ENCODE measurements at places on chromosomes 7 and 10. TPM values are rescaled to one million over a fixed set of nuclear protein-coding genes. Genes with fewer than 3 reads are reported as not detected.

Gene FFAR4
- 3.0 TPM for total RNA-seq

Gene AIFM2
- 32.8 TPM for total RNA-seq

Gene BICC1
- total RNA-seq = 14.8 TPM

Gene NODAL
- not detected for total RNA-seq

DNA sequence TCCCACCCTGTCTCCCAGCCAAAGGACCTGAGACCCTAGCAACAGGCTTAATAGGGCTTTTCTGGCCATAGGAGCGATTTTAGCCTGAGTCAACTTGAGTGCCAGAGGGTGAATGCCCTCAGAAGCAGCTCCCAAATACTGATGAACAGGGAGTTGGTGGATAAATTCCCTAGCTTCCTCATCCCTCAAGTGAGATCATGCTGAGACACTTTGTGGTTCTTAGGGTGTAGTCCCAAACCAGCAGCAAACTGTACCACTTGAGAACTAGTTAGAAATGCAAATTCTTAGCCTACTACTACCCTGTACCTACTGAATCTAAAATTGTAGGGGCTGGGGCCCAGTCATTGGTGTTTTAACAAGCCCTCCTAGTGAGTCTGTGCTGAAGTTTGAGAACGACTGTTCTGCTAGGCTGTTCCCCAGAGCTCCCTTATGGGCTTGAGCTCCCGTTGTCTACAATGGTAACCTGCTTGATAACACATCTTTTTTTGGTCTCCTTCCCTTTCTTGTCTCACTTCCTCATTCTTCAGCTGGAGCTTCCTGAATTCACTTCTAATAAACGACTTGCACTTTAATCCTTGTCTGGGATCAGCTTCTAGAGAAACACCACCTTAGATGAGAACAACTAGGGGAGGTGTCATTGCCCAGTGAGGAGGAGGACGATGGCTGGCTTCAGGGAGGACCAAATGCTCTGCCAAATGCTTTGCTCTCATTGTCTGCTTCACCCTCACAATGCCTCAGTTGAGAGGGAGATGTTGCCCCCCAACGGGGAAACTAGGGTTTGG is 18.2 kb upstream of the CDH23 start:
- no peak for DNase-seq

GRCh38 chr7:9498303-9498702 is 1064.9 kb downstream of the NXPH1 start:
- no peak for DNase-seq

DNA sequence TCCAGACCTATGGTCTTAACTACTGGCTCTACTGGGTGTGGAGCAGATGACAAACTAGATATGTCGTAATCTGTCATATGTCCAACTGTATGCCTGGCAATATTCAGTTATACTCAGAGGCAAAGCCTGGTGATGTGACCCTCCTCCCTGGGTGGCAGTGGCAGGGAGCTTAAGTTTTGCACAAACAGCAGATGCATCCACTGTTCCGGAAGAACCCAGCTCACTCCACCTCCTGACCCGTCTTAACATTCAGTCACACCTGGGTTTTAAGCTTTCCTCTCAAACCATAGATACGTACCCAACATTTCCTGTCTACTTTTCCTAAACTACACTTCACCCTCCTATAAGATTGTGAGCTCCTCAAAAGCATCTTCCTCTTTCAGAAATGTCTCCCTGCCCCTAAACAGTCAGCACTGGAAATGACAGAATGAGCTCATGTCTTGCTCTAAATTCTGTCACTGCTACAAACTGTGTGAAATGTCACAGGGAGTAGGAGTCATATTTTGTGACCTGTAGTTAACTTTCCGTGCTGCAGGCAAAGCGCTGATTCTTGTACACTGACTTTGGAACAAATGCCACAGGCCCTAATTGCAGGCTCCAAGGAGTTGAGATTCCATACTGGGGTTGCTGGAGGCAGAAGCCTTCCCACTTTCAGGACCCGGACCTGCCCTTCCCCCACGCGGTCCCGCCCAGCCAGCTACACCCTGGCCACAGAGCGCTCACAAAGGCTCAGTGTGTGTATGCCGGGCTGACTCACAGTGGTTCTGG is 23.9 kb downstream of the SCD start:
- peak; percentile 35 for DNase-seq

GRCh38 chr7:121449735-121450240 is 53.7 kb upstream of the FAM3C start:
- no peak for DNase-seq

DNA sequence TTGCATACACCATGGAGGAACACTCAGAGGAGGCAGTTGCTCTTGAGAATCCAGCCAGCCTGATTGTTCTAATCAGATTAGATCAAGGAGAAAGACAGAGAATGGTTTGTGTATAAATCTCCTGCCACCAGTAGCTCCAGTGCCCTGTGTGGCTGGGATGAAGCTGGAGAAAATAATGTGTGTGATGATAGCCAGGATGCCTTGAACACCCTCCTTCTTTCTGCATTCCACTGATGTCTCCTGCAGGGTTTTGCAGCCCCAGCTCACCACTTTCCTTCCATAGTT is 614.7 kb upstream of the FOXK1 start:
- DNase-seq = no peak

DNA sequence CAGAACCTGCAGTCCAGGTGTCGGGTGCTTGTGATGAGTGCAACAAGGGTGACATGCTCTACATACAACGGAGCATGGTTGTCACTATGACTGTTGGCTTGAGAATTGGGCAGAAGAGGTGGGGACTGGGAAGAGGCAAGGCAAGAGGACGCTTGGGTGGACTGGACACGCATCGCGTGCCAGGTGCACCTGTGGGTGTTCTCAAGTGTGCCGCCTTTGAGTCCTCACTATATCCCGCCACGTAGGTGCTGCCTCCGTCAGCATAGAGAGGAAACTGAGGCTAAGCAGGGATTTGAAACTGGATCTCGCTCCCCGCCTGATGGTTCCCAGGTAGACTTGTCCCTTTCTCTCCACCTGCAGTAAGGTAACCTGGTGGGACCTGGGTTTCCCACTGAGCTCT is 27.2 kb downstream of the CDH23 start:
- DNase-seq = no peak

- no peak for DNase-seq
Measured at GRCh38 chr10:24242562-24242961, 33.6 kb downstream of the KIAA1217 start.

GRCh38 chr10:77648472-77648871 is 10.9 kb upstream of the KCNMA1 start:
- no peak for DNase-seq

GRCh38 chr10:98138031-98138430 is 3.6 kb downstream of the R3HCC1L start:
- no peak for DNase-seq

DNA sequence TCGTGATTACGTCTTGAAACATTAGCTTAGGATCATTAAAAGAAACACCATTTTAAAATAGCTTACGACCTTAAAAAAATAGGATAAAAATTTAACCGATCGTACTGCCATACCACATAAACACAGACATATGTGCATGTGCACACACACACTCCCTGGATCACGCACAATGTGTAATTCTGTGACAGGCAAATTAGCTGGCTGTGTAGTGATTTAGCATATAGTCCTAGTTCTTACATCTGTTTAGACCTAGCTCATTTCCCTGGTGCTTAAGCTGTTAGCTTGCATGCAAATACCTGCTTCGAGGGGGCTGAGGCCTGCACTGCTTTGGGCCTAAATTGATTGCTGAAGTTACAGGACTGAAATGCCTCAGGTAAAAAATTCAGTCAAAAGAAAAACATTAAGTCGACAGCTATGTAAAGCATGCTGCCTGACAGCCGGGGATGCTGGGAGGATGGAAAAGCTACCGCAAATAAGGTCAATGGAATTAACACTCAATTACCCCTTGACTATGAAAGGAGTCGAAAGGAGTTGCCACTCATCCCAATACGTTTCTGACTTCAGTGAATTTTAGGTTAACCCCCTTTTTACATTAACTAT is 267.1 kb upstream of the FZD8 start:
- no peak for DNase-seq

DNA sequence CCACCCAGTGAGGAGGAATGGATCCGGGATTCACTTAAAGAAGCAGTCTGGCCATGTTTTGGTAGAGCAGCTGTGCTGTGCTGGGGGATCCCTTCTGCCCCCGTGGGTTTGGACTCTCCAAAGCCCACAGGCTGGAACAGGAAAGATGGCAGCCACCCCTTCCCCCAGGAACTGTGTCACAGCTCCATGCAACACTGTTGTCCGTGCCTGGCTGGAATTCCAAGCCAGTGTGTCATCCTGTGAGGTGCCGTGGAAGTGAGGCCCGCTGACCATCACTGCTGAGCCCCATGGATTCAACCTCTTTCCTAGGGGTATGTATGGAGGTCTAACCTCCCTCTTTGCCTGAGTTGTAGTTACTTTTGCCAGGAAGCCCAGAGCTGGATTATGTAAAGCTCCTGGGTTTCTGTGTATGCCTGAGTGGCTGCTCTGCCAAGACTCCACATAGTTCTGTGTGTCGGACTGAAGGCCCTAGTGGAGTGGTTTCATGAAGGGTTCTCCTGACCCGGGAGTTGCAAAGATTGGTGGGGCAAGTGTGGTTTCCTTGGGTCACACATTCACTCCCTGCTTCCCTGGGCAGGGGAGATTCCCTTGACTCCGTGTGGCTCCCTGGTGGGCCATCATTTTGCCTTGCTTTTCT is 35.1 kb upstream of the PCGF5 start:
- no peak for DNase-seq
